ENCODE measurements at places on chromosomes 4 and X.

- peak; percentile 30 for DNase-seq
These were observed 236.4 kb upstream of the TTC29 start for GRCh38 chr4:147182041-147182440.

- no peak for DNase-seq
These were observed 414.2 kb upstream of the LCORL start for GRCh38 chr4:18435781-18436180.

DNA sequence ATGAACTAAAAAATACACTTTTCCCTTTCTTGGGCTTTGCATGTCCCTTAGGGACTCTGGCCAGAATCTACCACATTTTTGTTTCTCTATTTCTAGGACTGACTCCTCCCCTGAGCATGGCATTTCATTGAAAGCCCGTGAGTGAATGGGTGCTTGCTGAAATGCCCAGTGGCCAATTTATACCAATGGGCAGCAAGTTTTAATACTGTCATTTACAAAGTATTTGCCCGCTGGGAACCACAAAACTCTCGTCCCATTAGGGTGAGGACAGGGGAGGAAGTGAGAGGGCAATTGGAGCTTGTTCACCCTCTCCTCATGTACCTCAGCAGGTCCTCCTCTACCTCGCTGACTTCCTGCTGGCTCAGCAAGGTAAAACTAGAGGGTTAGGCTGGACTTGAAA is 1.1 kb downstream of the SRPX2 start:
- no peak for DNase-seq

GRCh38 chr4:172725581-172725980 is 443.0 kb upstream of the GALNT7 start:
- no peak for DNase-seq

GRCh38 chr4:10781805-10782204 is 97.2 kb upstream of the CLNK start:
- no peak for DNase-seq

DNA sequence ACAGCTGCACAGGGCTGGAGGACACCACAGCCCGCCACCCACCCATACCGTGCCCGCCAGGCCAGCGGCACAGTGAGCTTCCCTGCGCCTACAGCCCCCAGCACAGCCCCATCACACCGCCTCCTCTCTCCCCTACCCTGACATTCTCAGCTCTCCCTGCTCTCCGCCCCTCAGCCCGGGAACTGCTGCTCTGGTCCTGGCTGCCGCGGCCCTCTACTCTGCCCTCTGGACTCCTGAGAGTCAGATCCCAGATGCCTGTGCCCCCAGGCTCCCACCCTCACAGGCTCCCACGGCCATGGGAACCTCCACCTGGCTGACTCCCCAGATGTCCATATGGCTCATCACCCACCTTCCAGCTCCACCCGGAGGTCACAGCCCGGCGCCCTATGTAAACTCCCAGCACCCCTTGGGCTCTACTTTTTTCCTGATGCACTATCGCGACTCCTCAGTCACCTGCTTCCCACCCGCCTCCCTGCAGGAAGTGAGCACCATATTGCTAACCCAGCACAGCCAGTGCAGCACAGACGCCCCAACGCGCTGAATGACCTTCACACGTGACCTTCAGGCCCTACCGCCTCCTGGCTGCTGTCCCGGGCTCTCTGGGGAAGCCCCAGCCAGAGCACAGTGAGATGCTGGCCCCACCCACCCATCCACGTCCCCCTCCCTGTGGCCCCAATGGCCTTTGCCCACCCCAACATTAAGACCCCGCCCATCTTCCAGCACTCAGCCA is 23.0 kb downstream of the FAM53A start:
- DNase-seq: no peak

GRCh38 chrX:24876530-24877287 is 139.1 kb downstream of the ARX start:
- no peak for DNase-seq

DNA sequence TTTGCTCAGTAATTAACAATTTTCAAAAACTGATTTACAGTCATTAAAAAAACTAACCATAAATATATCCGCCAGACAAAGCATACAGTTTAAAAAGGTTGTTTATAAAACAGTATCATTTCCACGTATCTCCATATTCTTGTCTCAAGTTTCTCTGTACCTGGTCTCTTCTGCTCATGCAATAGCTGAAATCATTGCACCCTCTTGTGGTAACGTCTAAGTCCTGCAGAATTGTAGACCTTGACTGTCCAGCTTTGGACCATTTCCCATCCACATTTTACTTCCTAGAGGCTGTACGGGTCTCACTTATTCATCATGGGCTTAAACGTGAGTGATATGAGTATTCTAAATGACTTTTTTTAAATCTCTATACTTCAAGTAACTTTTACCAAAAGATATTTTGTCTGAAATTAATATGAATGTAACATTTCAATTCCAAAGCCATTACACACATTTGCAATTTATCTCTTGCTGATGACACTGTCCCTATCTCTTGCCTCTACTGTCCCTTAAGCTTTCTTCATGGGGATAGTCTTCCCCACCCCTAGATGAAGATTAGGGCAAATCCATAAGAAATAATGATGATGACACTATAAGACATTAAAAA is 118.5 kb downstream of the BTC start:
- DNase-seq: peak; percentile 72

DNA sequence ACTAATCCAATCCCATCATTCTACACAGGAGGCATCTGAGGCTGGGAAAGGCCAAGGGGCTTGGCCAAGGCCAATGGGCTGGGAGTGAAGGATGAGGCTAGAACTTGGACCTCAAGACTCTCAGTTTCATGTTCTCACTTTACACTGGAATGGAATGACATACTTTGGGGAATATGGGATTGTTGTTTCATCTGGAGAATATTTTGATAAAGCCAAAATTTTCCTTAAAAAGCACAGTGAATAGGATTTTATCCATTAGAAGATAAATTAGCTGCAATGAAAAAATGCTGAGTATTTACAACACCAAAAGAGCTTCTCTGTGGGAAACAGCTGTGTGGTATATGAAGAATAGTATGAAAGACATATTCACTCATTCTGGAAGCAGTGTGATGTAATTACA is 29.3 kb downstream of the SMIM20 start:
- no peak for DNase-seq

DNA sequence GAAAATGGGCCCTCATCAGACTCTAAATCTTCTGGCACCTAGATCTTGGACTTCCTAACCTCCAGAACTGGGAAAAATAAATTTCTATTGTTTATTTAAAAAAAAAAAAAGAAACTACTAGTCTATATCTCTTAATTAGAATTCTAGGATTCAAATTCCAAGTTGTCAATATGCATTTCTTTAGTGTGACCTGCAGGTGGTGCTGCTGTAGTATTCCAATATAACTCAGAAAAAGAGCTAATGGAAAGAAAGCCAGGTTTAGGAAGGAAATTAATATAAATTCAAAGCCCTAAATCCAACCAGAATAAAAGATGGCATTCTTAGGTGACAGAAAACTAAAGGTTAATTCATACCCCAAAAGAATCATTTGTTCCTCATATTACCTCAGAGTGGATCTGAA is 80.0 kb upstream of the NALF2 start:
- no peak for DNase-seq

DNA sequence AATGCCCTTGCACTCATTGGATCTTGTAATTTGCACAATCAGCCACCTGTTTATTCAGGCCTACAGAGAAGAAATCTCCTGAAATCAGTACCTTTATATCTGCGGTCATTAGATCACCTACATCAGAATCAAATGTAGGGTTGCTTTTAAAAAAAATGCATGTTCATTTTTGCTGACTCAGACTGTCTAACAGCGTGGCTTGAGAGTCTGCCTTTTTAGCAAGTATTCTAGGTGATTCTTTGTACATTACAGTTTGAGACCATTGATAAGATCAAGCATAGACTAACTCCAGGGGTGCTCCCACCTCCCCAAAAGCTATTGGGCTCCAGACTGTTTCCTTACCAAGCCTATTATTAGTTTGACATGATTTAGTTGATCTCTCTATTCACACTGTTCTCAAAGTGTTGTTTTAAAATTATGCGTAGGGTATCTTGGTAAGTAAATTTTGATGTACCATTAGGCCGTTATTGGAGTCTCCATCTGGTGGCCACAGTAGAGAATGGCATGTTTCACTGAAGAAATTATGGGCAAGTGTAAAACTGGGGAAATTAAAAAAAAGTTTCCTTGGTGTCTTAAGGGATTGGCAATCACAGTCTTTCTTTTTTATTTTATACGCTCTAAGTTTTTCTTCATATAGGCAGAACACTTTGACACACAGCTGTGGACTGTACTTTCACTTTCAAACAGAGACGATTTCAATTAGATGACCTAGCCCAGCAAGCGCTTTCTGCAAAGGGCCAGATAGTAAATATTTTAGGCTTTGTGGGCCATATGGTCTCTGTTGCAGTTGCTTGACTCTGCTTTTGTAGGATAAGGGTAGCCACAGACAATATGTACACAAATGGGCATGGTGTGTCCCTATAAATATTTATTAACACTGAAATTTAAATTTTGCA is 33.7 kb upstream of the MSL3 start:
- DNase-seq: peak; percentile 10

GRCh38 chr4:121370729-121371325 is 10.0 kb downstream of the QRFPR start:
- no peak for DNase-seq

DNA sequence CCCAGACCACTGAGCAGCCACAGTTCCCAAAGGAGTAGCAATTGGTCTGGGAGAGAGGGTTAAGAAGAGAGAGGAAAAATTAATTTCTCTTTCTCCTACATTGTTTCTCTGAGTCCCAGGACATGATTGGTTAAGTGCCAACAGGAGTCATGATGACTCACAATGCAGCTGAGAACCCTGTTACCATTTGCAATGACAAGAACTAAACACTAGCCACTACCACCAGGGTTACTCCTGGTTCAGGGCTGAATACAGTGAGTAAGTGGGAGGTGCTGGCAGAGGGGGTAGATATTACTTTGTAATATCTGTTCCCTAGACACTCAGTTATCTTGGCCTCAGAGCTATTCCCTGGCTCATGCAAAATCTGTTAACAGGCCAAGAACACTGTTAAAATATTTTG is 18.0 kb downstream of the ETDC start:
- no peak for DNase-seq

GRCh38 chrX:129804806-129805205 is 25.1 kb downstream of the SASH3 start:
- no peak for DNase-seq

DNA sequence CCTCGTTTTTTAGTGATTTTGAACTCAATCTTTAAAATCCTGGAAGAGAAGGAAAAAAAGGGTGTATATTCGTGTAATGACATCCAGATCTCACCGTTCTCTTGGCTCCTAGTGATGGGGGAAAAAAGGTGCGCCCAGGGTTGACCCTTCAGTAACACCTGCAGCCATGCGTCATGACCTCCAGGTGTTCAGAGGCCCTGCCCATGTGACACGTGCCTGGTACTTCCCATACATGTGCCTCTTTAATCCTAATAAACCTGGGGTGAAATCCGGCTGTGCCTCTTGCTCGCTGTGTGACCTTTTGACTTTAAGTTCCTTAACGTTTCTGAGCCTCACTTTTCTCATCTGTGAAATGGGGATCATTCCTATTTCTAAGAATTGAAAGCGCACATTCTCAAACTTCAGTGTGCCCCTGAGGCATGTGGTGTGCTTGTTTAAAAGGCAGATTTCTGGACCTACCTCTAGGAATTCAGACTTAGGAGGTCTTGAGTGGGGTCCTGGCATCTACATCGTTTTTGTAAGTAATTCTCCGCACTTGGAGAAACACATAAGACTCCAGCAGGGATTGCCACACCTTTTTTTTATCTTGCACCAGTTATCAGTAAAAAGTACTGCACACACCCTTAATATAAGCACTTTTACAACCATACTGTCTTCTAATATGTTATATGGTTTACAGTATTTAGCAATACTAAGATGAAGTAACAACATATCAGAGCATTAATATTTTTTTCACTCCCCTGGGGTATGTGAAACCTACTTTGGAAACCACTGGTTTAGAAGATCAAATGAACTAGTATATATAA is 90.1 kb downstream of the RELL1 start:
- DNase-seq: no peak

DNA sequence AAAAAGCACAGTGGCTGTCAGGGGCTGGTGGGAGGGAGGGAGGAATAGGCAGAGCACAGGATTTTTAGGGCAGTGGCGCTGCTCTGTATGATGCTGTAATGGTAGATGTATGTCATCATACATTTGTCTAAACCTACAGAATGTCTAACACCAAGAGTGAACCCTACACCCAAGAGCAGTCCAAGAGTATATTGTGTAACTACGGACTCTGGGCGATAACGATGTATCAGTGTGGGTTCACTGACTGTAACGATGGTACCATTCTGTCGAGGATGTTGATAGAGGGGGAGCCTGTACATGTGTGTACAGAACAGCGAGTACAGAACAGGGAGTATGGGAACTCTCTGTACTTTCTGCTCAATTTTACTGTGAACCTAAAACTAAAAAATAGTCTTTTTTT is 76.5 kb downstream of the HAUS3 start:
- no peak for DNase-seq

- no peak for DNase-seq
These were observed 814 bp upstream of the RBM47 start for GRCh38 chr4:40630335-40631021.

DNA sequence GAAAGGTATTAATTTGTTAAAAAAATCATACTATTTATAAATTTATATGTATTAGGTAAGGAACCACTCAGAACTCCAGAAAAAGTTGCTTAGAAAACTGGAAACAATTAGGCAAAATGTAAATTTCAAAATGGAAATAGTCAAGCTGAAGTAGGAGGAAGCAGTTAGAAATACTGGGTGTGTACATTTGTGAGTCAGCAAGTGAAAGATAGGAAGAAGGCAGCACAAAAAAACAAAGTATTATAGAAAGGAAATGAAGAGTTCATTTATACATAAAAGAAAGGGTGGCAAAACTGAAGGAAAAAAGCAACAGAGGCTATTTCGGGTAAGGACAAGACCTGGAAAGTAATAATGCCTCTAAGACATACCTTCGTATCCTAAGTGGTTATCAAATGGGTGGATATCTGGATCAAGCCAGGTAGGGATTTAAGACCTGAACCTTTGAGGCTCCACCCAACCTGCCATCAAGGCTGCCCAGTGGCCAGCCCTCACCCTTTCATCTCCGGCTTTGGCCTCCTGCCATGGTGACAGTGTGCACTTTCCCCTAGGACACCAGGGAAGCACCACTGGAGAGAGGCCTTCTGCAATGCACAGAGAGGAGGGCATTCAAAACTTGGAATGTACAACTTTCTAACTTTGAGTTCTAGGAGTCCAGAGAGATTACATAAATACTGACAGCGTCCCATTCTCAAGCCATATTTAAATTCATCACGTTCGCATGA is at the start of gene LRRC66:
Gene LRRC66, minus strand, starts transcription at position 428 of the 722 bp plus-strand sequence. CDS start 2,750 bp downstream, outside the sequence.
- no peak for DNase-seq

DNA sequence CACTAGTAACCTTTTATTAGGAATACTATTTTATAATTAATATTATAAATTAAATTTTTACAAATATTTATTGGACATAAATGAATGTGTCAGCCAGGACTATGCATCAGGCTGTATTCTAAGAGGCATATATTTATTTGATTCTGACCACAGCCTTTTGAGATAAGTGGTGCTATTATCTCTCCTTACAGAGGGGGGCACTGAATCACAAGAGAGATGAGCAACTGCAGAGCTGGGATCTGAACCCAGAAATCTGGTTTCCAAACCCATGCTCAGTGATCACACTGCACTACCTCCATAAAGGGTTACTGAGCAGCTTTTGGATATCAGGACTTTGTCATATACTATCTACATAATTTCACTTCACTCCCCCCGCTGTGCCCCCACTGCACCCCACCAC is 322.0 kb downstream of the TMA16 start:
- DNase-seq: no peak

All from HFF-Myc (cell line).